ENCODE measurements at places on chromosomes 2 and 18. TPM values are rescaled to one million over a fixed set of nuclear protein-coding genes. Genes with fewer than 3 reads are reported as not detected.

MBP gene
- 187 TPM for total RNA-seq

PROKR1 gene
- total RNA-seq, result not detected

RSAD2 gene
- total RNA-seq, result 4.9 TPM

PNKD gene
- total RNA-seq, result 33.6 TPM

CFAP210 gene
- total RNA-seq, result not detected

DNA sequence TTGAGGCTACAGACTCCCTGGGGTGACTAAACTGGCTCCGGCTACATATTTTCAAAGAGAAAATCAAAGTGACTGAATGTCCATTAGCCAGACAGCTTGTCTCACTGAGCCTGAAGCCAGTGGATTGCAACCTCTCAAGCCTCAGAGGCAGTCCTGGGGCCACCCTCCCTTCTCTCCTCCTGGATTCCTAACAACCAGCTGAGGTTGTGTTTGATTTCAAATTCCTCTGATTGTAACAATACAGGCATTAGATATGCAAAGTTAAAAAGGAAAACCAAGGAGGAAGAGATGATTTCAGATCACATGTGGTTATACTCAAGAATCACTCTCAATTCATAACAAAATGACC lies 101.0 kb upstream of the LMAN1 start:
- no peak for DNase-seq
- H3K27ac ChIP-seq, result no peak overlapping the region
- H3K36me3 ChIP-seq, result no peaks in the 10 kb centered on the region
- H3K4me1 ChIP-seq, result no peaks in the 10 kb centered on the region

DNA sequence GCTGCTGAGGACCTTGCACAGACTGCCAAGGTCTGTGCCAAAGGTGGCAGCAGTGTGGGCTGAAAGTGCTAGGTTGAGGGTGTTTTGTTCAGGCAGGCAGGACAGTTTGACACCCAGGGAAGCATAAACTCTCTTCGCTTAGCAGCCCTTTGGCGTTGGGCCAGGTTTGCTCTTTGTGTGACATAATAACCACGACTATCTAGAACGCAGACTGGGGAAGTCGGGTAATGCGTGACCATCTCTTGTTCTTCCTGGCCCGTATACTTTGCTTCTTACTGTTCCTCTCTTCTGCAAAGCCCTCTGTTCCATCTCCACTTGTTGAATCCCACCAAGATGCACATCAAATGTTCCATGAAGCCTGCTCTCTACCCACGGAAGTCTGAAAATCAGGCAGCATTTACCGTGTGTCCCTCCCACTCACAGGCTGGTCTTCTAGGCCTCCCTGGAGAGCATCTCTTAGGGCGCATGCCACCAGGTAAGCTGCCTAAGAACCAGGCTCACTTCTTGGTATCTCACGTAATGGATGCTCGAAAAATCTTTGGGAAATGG lies 96.7 kb upstream of the LMAN1 start:
- H3K4me1 ChIP-seq, result no peaks in the 10 kb centered on the region
- no peak overlapping the region for H3K27ac ChIP-seq
- H3K36me3 ChIP-seq, result no peaks in the 10 kb centered on the region
- H3K4me3 ChIP-seq, result no peak overlapping the region

DNA sequence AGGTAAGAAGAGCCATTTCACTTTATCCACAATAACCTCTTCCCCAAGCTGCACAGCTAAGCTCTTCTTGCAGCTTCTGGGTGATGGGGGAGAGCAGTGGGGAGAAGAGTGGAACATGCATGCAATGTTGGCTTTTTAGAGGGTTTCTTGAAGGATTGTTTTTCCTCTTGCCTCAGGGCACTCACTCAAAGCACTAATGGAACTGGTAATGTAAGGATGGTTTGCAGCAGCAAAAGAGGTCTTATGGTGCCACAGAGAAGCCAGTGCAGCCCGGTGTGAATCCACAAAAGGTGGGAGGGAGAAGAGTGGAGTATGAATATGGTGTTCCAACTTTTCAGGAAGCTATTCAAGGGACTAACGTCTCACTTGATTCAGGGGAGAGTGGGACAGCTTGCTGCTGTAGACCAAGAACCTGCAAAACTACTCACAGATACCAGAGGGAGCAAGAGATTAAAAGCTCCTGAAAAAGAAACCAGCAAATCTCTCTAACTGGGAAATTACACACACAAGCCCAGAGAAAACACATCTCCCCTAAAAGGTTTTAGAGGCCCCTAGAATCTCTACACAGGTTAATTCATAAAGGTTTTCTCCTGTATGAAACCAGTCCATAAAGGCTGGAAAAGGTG lies 116.4 kb downstream of the CHN1 start:
- H3K36me3 ChIP-seq, result no peaks in the 10 kb centered on the region
- no peak overlapping the region for H3K4me3 ChIP-seq
- no peak for DNase-seq
- H3K27me3 ChIP-seq, result no peaks in the 10 kb centered on the region
- H3K27ac ChIP-seq, result no peak overlapping the region

- no peak for DNase-seq
- H3K4me1 ChIP-seq, result no peaks in the 10 kb centered on the region
- no peaks in the 10 kb centered on the region for H3K27me3 ChIP-seq
- no peak overlapping the region for H3K4me3 ChIP-seq
- H3K36me3 ChIP-seq, result no peaks in the 10 kb centered on the region
These were observed 169.1 kb upstream of the TRIB2 start for GRCh38 chr2:12547566-12548170.

- DNase-seq, result no peak
- H3K4me3 ChIP-seq, result no peak overlapping the region
- no peaks in the 10 kb centered on the region for H3K36me3 ChIP-seq
- H3K27ac ChIP-seq, result no peak overlapping the region
These were observed 144.6 kb downstream of the QPCT start for GRCh38 chr2:37489041-37489456.

GRCh38 chr2:73772819-73773218 lies 7.1 kb downstream of the DUSP11 start:
- DNase-seq, result no peak
- no peaks in the 10 kb centered on the region for H3K27me3 ChIP-seq
- H3K4me1 ChIP-seq, result peaks cover 15% of the 10 kb centered on the region
- H3K4me3 ChIP-seq, result no peak overlapping the region

DNA sequence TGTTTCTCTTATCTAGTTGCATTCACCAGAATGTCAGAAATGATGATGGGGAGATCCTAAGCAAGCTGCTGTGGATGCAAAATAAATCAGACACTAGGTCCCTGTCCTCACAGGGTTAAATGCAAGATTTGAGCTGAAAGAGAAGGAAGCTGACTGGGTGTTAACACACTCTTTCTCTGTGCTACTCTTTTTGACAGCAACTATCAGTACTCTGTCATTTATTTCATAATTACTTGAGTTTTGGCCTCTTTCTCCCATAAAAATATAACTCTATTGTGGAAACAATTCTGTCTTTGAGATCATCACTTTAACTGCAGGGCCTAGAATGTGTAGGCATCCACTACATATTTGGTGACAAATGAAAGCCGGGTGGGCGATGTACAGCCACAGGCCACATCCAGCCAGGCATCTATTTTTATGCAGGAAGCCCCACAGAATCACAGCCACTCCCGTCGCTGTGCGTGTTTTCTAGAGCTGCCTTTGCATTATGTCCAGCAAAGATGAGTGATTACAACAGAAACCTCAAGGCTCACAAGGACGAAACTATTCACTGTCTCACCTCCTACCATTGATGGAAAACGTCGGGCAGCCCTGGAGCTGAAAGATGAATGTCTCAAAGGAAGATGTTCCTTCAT lies 849.0 kb downstream of the RNF144A start:
- no peaks in the 10 kb centered on the region for H3K4me1 ChIP-seq
- H3K4me3 ChIP-seq, result no peak overlapping the region
- no peak overlapping the region for H3K27ac ChIP-seq
- DNase-seq, result no peak

DNA sequence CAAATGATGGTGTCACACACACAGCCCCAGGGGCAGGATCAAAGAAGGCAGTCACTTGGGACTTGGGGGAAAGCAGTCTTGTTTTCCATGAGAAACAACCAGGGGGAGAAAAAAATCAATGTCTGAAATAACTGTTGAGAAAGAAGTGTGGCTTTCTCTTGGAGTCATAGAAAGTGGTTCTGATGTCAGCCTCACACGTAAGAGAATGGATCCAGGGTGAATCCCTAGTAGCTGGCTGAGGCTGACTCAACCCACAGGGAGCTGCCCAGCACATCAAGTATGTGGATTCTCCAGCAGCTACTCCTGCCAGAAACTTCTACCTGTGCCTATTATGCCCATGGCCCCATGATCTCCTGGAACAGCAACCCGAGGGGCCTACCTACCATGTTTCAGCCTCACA lies 33.6 kb upstream of the ZBTB7C start:
- DNase-seq, result no peak
- H3K27ac ChIP-seq, result no peak overlapping the region
- H3K36me3 ChIP-seq, result no peaks in the 10 kb centered on the region
- H3K4me3 ChIP-seq, result no peak overlapping the region
- no peaks in the 10 kb centered on the region for H3K27me3 ChIP-seq

DNA sequence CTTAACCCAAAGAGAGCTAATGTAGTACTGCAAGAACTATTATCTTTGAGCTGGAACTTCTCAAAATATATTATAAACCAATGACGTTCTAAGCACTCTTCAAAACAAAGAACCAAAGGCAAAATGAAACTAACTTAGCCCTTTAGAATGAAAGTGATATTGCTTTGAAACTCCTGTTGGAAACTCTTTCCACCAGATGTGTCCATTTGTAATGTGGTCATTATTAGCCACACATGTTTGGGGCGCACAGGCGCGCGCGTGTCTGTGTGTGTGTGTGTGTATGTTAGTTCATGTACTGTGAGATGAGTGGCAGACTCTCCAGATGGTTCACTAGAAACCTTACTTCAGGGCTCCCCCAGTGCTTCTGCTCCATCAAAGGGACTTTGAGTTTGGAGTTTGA lies 323.4 kb downstream of the BCL11A start:
- no peaks in the 10 kb centered on the region for H3K36me3 ChIP-seq
- H3K27ac ChIP-seq, result no peak overlapping the region
- no peak overlapping the region for H3K4me3 ChIP-seq
- H3K27me3 ChIP-seq, result no peaks in the 10 kb centered on the region
- no peaks in the 10 kb centered on the region for H3K4me1 ChIP-seq

DNA sequence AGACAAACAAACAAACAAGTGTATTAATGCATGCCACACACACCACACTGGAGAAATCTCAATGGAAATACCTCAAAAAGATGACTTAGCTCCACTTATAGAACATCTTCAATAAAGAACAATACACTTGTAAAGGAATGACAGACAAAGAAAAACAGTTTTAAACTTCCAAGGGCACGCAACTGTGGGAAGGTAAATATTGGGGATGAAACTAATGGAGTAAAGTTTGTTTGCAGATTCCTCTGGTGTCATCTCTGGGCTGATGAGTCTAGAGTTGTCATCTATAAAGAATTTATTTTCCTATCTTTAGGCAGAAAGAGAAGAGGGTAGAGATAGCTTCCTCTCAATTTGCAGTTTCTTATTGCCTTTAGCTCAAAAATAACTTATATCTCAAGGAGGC lies 144.0 kb upstream of the ZC3H15 start:
- H3K27me3 ChIP-seq, result no peaks in the 10 kb centered on the region
- no peak for DNase-seq

DNA sequence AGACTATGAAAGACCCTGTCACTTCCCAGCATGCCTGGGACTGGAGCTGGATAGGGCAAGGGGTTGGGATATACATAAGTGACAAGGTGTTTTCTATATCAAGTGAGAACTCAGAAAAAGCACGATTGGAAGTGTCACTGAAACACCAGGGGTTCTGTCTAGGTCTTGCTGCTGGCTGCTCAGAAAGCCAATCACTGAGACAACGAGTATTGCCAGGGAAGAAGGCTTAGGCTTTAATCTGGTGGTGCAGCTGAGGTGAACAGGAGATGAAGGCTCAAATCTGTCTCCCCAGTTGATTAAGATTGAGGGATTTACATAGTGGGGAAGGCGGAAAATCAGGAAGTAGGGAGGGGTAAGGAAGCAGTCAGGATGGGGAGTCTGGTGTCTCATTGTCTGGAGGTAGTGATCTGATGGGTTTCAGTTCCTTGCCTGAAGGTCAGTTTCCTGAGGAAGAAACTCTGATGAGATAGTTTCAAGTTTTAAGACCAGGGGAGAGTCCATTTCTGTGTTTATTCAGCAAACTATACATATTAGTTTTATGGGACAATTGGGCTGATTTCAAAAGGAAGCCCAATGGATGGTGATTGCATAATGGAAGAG lies 3.5 kb upstream of the C2orf74 start:
- DNase-seq, result no peak
- H3K4me3 ChIP-seq, result no peak overlapping the region
- H3K27me3 ChIP-seq, result no peaks in the 10 kb centered on the region

DNA sequence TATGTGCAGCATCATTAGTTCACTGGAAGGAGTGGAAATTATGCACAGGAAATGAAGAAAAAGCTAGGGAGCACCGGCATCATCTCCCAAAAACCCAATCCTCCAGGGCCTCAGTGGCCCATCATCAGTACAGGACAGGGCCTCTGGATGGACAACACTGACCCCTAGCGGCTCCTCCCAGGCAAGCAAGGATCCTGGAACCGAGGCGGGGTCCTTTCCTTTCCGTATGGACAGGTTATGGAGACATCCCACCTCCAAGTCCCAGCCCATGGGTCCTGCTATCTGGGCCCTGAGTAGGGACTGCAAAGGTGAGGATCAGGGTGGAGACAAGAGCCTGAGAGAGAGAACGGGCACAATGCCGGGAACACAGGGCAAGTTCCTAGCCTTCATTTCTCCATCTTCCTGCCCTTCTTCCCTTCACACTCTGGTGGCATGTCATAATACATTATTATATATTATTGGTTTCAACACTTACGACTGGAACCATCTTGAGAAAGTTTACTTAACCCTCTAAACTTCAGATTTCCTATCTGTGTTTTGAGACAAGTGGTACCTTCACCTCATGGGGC lies 68.2 kb downstream of the ZNF516 start:
- H3K4me3 ChIP-seq, result no peak overlapping the region
- no peaks in the 10 kb centered on the region for H3K4me1 ChIP-seq
- no peaks in the 10 kb centered on the region for H3K27me3 ChIP-seq
- no peak for DNase-seq
